ENCODE measurements at places on chromosomes 12 and 14. TPM values are rescaled to one million over a fixed set of nuclear protein-coding genes. Genes with fewer than 3 reads are reported as not detected.

GRCh38 chr12:126741536-126742240 lies 1525.3 kb upstream of the TMEM132C start:
- DNase-seq, result no peak

GRCh38 chr12:14694145-14694714 lies 2.2 kb downstream of the GUCY2C start:
- DNase-seq, result no peak

GRCh38 chr12:66829660-66830325 lies 150.9 kb upstream of the GRIP1 start:
- DNase-seq, result no peak

DNA sequence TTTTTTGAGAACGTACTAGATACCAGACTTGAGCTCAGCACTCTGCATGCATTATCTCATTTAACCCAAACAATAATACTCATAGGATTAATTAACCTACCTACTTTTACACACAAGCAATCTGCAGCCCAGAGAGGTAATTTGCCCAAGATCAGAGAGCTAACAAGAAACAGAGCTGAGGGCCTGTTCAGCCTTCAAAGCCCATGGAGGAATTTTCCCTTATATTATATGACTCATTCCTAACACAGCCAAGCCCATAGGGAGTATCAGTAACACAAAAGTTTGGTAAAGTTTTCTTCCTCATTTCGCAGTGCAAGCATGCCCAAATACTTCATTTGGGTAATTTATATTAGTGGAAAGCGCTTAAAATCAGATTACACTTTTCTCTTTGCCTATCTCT lies 94.7 kb downstream of the GALC start:
- DNase-seq, result no peak

- no peak for DNase-seq
Observed at GRCh38 chr12:58368001-58368400, 426.6 kb downstream of the ATP23 start.

DNA sequence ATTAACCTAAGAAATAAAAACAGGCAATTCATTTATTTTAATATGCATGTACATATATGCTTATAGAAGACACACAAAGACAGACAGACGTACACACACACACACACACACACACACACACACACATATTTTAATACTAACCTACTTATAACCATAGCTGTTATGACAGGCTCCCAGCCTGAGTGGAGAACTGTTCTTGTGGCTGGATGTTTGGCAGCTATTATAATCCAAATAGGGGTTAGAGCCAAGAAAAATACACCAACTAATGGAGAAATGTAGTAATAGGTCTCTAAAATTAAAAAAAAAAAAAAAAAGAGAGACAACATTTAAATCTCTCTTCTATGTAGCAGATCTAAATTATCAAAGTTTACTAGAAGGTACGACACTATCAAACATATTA lies 91.8 kb downstream of the SLC41A2 start:
- DNase-seq, result no peak

GRCh38 chr14:23555533-23555881 lies 564 bp upstream of the THTPA start:
- DNase-seq, result no peak

GRCh38 chr12:96812153-96812552 lies 94.9 kb upstream of the NEDD1 start:
- no peak for DNase-seq

GRCh38 chr12:60266381-60266852 lies 670.6 kb downstream of the SLC16A7 start:
- no peak for DNase-seq

The GZMB gene
- not detected for total RNA-seq

GRCh38 chr12:93944911-93945310 lies 203.5 kb upstream of the PLXNC1 start:
- DNase-seq, result no peak

The PPP1R36 gene
- total RNA-seq, result 1.1 TPM

The FAIM2 gene
- 12.8 TPM for total RNA-seq

All from sigmoid colon (tissue), 7 donors.